ENCODE measurements at places on chromosomes 7 and 10.
A peak's percentile ranks its signal among the peaks of the same experiment; 100 is the strongest.

DNA sequence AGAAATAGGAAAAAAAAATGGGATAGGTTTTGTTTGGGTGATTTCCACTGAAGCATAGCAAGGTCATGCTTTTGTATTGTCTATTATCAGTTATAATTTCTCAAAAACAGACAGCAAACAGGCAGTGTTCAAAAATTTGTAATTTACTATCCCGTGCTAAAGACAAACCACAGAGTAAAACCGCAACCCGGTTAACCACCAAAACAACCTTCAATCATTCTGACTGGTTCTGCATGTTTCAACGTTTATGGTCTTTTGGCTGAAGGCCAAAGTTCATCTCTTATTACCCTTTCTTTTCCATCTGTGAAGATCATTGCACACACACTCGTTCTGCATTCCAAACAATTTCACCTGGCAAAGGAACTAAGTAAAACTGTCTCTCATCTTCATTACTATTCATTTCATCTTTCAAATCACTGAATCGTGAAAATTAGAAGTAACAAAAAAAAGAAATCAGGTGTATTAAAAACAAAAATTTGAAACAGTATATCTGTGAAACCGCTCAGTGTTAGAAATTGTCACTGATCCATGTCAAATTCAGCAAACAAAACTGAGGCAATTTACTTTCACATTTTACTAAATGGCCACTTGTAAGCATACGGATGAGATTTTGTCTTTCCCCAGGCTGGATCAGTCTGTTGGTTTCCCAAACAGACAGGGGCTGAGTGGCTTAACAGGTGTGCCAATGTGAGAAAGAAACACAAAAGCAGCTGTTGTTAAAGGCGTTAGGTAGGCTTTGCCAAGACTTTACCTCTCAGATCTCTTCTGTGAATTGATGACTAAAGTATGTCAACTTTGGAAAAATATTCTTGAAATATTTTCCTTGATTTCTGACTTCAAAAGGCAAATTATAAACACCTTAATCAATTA, 539.6 kb downstream of the CNTNAP2 start:
- DNase-seq = no peak

DNA sequence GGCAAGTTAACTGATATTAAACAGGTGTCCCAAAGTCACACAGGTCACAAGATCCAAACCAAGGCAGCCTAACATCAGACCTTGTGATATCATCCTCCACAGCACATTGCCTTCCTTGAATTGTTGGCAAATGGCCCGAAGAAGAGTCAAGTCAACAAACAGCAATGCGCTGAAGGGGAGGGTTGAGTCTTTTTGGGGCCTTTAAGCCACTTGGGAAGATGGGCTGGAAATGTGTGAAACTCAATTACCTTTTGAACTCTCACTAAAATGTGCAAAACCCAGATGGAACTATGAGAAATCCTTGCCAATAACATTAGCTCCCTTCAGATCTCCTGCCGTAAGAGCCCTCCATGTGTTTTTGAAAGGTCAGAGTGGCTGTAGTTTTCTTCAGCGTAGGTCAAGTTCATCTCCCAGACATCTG, 47.9 kb upstream of the STK17A start:
- DNase-seq = no peak

DNA sequence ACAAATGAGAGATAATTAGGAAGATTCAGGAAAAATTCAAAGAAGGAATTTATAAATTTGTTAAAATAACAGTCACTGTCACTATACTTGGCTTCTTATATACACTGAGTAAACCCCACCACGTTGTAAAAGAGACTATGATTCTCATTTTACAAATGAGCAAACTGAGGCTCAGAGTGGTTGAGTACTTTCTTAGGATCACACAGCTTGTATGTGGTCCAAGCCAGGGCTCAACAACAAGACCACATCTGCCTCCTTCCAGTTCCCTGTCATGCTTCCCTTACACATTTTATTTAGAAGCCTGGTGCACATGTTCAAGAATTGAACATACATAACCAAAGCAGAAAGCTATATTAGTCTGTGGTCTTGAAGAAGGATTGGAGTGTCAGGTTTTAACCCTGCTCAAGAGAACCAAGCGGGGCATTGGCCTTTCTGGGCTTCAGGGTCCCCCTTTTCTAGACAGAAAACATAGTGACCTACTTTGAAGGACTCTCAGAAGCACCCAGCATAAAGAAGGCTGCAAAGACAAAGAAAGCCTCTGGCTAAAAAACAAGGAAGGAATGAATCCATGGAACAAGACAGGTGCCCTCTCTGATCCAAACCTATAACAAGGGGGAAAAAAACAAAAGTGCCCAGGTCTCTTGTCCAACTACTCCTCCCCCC, 846 bp downstream of the MRLN start:
- no peak for DNase-seq

- DNase-seq = no peak
Measured at GRCh38 chr10:111439034-111439842, 362.4 kb downstream of the ADRA2A start.

GRCh38 chr7:12738665-12739064, 51.2 kb downstream of the ARL4A start:
- no peak for DNase-seq

DNA sequence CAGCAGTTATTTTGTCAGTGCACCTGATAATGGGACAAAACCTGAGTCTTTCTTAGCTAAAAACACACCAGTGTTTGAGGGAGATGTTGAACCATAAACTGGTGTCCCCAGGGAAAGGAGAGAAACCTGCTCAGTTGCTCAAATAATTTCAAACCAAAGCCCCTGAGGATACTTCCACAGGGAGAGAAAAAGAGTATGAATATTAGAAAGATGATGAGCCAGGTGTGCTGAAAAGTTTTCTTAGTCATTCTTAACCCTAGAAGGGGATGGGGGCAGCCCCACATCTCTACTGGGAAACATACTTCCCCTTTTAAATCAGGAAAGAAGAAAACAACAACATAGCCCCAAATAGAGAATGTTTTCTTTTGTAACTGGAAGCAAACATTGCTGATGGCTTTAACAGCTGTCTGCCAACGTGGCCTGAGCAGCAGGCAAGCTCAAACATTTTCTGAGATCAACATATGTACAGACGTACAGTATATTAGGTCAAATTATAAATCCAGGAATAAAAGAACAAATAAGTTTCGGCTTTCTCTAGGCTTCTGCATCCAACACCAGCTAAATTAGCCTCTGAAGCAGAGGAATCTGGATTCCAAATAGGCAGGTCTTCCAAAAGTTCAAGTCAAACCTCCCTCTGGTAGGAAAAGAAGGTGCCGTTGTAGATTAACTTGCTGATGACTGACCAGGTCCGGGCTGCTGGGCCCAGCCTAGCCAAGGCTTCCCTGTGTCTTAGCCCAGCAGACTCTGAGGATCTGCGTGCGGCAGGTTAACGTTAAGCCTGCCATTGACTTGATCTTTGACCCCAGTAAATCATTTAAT, 30.5 kb upstream of the FBXW4 start:
- no peak for DNase-seq

GRCh38 chr10:74949034-74949832, 122.8 kb downstream of the KAT6B start:
- no peak for DNase-seq

DNA sequence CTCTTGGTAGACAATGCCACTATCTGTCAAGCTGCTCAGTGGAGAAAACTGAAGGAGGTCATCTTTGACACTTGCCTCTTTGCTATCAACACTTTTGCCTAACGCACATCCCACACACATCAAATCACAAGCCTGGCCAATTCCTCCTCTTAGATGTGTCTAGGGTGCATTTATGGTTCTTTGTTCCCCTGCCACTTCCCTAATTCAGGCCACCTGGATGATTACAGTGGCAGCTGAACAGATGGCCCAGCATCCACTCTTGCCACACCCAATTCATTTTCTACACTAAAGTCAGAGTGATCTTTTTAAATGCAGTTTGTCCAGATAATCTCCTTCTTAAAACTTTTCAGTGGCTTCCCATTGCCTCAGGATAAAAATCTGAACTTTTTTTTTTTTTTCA, 58.6 kb downstream of the LAMB4 start:
- no peak for DNase-seq

GRCh38 chr7:156626220-156626895, 14.2 kb upstream of the RNF32 start:
- DNase-seq = no peak

DNA sequence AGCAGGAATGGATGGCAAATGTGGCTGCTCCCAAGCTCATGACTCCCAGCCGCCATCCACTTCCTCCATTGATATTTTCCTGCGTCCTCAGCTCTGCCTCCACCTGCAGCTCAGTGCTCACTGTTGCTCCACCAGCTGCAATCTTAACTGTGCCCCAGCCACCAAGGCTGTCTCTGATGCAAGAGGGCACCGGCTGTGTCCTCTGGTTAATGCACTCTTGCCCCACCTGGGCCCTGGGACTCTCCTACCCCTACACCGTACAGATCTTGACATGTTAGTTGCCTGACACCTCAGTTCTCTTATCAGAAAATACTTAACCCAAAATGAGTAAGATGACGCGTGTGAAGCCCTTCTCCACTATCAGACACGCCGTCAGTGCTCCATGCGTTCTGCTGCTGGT, 45.5 kb upstream of the GPR26 start:
- no peak for DNase-seq

- DNase-seq = no peak
Measured at GRCh38 chr10:96267234-96267705, 4.1 kb downstream of the BLNK start.

GRCh38 chr7:68706291-68706690, 892.0 kb upstream of the AUTS2 start:
- no peak for DNase-seq

DNA sequence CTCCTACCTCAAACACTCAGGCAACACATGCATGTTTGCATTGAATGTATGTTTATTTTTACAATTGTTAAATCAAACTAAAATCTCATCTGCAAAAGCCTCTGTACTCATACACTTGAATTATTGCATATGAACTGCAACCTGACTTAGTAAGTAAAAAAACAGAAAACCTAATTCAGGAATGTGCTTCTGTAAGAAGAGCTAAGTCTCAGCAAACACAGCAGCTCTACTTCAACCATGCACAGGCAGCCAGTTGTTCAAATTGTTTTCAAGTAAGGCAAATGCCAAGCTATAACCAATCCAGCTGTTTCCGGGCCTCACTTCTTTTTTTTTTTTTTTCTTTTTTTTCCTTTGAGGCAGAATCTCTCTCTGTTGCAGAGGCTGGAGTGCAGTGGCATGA, 93.5 kb upstream of the MALRD1 start:
- DNase-seq = no peak

DNA sequence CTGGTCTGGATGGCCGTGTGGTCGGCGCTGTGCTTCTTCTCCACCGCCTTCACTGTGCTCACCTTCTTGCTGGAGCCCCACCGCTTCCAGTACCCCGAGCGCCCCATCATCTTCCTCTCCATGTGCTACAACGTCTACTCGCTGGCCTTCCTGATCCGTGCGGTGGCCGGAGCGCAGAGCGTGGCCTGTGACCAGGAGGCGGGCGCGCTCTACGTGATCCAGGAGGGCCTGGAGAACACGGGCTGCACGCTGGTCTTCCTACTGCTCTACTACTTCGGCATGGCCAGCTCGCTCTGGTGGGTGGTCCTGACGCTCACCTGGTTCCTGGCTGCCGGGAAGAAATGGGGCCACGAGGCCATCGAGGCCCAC, 1.1 kb downstream of the FZD9 start:
- no peak for DNase-seq

DNA sequence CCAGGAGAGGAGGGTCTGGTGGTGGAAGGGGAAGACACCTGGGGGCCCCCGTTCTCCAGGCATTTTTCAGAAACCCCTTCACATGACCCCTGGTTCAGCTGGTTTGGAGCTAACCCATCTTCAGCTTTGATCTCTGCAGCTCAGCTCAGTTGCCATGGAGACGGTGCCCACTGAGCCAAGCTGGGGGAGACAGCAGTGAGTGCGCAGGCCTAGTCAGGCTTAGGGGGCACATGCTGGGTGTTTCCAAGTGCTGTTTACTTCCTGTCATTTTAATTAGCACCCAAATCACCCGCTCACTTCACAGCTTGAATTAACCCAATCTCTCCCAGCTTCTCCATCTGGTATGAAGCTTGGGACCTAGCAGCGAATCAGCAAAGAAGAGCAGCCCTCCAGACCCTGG, 9.0 kb downstream of the SPOCK2 start:
- peak; percentile 46 for DNase-seq

DNA sequence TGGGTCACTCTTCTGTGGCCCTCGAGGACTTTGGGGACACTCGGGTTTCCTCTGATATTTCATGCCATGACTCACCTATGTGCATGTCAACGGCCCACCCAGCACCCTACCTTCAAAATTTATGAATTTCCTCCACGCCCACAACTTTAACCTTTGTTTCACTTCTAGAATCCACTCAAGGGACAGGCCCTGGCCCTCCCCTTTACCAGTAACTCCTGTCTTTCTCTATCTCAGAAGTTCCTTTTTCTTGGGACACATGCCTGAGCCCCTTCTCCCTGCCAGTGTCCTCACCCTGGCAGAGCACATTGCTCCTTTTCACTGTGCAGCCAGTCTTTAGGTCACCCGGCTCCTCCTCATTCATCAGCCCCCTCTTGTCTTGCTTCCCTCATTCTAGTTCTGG, 282.5 kb upstream of the KLF6 start:
- DNase-seq = no peak

DNA sequence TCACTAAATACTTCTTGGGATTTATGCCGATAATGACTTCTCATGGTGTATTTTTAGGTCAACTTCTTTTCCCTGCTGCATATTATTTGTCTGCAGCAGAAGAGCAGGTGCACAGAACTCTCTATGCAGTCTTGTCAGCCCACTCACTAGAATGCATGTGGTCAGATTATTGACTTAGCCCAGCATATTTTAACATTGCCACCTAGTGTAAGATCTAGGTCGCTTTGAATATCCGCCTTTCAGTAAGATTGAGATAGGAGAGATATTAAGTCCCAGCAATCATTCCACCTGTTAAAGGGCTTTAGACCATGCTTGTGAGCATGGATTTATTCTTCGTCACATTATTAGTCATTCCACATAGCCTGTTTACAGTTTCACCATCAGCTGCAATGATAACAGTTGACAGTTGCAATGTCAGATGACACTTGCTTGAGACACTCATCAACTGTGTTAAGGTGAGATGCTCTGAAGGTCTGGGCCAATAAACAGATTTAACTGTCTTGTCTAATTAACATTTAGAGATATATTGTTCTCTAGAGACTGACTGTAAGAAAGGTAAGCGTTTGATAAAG, 491.7 kb downstream of the ARL4A start:
- no peak for DNase-seq

- DNase-seq = no peak
Measured at GRCh38 chr7:88399036-88399435, 92.3 kb upstream of the STEAP4 start.

GRCh38 chr7:47080816-47081215, 501.1 kb downstream of the TNS3 start:
- no peak for DNase-seq

GRCh38 chr10:88318803-88319202, 264.3 kb downstream of the RNLS start:
- DNase-seq = no peak

- no peak for DNase-seq
Measured at GRCh38 chr10:3782146-3782450, 2.9 kb downstream of the KLF6 start.

DNA sequence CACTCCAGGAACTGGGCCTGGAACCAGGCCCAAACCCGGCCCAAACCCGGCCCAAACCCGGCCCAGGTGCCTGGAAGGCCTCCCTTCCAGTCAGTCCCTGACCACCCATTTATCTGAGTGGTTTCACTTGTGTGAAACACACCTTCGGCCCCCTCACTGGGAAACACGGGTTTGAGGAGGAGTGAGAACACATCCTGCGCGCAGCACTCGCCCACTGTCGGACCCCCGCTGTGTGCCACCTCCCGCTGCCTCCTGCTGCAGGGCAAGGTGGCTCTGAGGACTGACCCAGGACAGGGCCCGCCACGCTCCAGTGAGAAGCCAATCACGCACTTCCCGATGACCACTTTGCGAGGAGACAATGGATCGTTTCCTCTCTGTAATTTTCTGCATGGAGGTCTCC, 197.5 kb downstream of the BUB3 start:
- no peak for DNase-seq

- DNase-seq = no peak
Measured at GRCh38 chr7:94041529-94041928, 37.4 kb upstream of the BET1 start.
